ENCODE measurements at places on chromosomes 13 and 19. TPM values are rescaled to one million over a fixed set of nuclear protein-coding genes. Genes with fewer than 3 reads are reported as not detected.

DNA sequence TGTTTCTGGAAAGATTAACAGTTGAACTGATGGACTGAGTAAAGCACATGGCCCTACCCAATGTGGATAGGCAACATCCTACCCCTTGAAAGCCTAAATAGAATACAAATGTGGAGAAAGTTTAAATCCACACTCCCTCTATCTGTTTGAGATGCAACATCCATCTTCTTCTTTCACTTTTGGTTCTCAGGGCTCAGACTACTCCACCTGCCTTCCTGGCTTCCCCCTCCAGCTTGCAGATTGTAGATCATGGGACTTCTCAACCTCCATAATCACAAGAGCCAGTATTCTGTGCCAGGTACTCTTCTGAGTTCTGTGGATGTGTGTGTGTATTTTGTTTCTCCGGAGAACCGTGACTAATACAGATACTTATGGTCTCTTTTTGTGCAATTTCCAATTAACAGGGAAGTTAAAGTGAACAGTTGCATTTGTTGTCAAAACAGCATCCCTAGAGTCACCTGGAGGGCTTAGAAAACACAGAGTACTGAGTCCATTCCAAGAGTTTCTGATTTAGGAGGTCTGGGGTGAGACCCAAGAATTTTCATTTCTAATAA is 590.3 kb upstream of the MIR17HG start:
- DNase-seq = no peak

GRCh38 chr19:2326699-2327360 is 1.6 kb downstream of the LSM7 start:
- DNase-seq = no peak

GRCh38 chr13:39599842-39600241 is 3.2 kb downstream of the LHFPL6 start:
- no peak for DNase-seq

- DNase-seq = peak; percentile 89
Measured at GRCh38 chr19:55809381-55810058, 22.3 kb downstream of the NLRP11 start.

GRCh38 chr13:20588529-20589110 is 21.7 kb downstream of the IFT88 start:
- DNase-seq = no peak

GRCh38 chr13:110056640-110057039 is 250.3 kb downstream of the COL4A1 start:
- no peak for DNase-seq

- DNase-seq = no peak
Measured at GRCh38 chr13:48411841-48412531, 927 bp downstream of the LPAR6 start.

GRCh38 chr19:3813473-3814392 is 27.6 kb upstream of the MATK start:
- DNase-seq = no peak

GRCh38 chr19:28221736-28222135 is 991.2 kb downstream of the UQCRFS1 start:
- DNase-seq = no peak

DNA sequence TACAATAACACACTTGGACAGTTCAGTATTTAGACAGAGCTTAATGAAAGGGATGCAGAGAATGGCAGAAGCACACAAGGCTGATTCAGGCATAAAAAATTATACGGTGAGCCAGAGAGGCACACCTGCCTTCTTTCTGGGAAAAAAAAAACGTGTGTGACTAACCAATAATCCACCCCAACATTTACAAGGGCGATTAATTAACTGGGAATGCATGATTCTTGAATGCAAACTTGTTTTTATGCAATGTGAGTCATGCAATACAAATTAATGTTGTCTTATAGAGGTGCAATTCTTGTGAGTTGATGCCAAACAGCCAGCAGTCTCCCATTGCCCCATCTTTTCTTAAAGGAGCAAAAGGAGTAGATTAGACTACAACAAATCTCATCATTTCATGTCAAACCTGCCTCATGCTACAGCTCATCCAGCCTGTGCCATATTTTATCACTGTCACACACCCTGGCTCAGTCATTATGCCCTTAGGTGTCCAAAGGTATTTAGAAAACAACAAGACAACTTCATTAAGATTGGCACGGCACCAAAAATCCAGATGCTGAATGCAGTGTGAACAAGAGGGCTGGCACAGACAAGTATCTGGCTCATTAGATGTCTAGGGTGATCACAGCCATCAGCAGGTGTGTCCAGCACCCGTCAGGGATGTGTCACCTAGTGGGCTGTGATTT is 721.1 kb downstream of the EFNB2 start:
- DNase-seq = no peak

GRCh38 chr13:51015973-51016372 is 95.1 kb downstream of the C13orf42 start:
- no peak for DNase-seq

GRCh38 chr19:46639358-46640182 is 3.6 kb upstream of the GNG8 start:
- DNase-seq = no peak

DNA sequence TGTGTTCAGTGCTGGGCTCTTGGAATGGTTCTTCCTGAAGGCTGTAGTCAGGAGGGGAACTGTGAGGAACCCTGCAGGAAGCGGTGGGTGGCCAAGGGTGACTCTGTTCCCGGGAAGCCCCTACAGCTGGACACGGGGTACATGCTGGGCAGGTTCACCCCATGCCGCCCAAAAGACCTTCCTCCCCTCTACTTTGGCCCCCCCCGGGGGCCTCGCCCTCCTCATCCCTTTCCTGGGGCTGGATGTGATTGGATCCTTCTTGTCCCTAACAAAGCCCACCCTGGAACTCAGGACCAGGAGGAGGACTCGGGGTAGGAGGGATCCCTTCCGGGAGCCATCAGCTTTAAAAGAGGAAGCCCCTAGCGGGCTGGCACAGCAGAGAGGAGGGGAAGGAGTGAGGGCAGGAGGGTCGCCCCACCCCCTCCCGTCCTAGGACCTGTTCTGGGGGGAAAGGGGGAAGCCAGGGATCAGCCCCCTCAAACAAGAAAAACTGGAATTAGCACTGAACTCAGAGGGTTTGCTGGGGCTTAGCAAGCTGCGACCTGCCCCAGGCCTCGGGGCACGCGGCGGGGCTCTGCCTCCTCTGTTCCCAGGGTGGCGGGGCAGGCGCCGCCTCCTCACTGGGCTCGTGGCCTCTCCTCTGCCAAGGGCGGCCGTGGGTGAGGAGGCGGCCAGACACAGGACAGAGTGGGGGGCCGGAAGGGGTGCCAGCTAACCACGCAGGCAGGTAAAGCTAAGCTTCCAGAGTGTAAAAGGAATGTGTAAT is 4.0 kb downstream of the CEBPA start:
- no peak for DNase-seq

DNA sequence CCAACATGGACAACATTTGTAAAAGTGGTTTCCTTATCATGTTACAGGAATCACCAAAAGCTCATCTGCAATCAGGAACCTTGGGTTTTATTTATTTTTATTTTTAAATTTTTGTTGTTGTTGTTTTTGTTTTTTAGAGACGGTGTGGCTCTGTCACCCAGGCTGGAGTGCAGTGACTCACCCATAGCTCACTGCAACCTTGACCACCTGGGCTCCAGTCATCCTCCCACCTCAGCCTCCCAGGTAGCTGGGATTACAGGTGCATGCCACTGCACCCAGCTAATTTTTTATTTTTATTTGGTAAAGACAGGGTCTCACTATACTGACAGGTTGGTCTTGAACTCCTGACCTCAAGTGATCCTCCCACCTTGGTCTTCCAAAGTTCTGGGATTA is 13.6 kb upstream of the SERP2 start:
- DNase-seq = no peak

GRCh38 chr13:99870541-99870940 is 101.0 kb downstream of the ZIC5 start:
- no peak for DNase-seq

Gene AP1M2
- not detected for total RNA-seq

Gene CPT1C
- 2.6 TPM for total RNA-seq

Gene CYP2F1
- total RNA-seq = not detected

Gene PSG7
- not detected for total RNA-seq

Gene ETV2
- total RNA-seq = 2.0 TPM

Gene PCSK4
- 13.0 TPM for total RNA-seq

Gene PSG2
- total RNA-seq = not detected

Gene ZNF607
- 13.2 TPM for total RNA-seq

Gene ZNF784
- 5.4 TPM for total RNA-seq

Gene NLRP7
- total RNA-seq = 8.8 TPM

Gene LMTK3
- total RNA-seq = 11.5 TPM
